ENCODE measurements at places on chromosomes 4 and X.

- DNase-seq, result no peak
Observed at GRCh38 chr4:40350627-40351227, 15.6 kb downstream of the CHRNA9 start.

- peak; percentile 26 for DNase-seq
Observed at GRCh38 chrX:17846045-17846444, 15.1 kb downstream of the RAI2 start.

- DNase-seq, result no peak
Observed at GRCh38 chrX:17860811-17861488, at the start of gene RAI2. Gene RAI2, minus strand, starts transcription at chrX:17861298. Its CDS starts 59,288 bp downstream, at chrX:17802010.

DNA sequence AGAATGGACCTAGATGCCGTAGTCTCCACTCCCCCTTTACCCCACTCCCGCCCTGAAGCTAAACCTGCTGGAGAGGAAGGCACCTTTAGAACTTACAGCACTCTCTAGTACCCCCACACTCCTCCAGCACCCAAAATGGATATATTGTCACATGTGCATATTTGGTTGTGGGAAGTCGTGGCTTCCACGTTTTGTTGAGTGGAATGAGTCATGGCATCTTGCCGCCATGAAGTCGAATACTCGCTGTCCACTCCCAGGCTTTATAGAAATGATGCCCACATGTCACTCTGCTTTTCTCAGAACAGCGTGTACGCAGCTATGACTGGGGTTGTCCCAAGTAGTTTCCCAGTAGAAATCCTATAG, 545 bp downstream of the ABCE1 start:
- DNase-seq, result peak; percentile 64

DNA sequence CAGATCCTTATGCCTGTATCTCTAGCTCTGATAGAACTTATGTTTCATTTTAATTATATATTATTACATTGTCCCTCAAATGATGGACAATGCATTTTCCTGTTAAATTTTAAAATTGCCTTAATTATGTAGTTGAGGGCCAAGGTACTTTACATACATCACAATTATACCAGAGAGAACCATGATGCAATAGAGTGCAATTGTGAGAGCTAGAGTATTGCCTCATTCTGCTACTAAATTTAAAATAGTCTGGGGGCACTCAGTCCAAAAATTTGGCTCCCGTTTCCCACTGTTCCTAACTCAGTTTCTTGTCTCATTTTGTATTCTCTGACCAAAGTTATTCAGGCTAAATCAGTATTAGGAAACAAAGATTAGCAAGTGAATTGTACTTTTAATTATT, 378.5 kb upstream of the ZFP42 start:
- DNase-seq, result no peak

GRCh38 chrX:109890910-109891502, 111.9 kb upstream of the TMEM164 start:
- DNase-seq, result peak; percentile 34

DNA sequence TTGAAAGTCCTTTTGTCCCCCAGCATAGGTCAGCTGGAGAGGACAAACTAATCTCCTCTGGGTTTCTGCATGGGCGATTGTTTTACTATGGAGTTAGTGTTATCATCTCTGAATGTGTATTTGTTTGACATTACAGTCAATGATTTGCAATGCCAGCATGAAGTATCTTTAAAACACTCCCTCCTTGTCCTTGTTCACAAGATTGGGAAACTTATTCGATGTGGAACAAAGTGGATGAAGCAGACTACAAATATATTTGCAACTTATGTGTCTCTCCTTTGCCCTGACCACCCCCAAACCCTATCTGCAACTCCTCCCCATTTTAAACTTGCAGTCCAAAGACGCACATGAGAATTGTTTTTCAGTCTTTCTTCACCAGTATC, 1.5 kb upstream of the PITX2 start:
- DNase-seq, result no peak

GRCh38 chr4:118997601-118998000, 108.9 kb downstream of the SYNPO2 start:
- DNase-seq, result no peak

DNA sequence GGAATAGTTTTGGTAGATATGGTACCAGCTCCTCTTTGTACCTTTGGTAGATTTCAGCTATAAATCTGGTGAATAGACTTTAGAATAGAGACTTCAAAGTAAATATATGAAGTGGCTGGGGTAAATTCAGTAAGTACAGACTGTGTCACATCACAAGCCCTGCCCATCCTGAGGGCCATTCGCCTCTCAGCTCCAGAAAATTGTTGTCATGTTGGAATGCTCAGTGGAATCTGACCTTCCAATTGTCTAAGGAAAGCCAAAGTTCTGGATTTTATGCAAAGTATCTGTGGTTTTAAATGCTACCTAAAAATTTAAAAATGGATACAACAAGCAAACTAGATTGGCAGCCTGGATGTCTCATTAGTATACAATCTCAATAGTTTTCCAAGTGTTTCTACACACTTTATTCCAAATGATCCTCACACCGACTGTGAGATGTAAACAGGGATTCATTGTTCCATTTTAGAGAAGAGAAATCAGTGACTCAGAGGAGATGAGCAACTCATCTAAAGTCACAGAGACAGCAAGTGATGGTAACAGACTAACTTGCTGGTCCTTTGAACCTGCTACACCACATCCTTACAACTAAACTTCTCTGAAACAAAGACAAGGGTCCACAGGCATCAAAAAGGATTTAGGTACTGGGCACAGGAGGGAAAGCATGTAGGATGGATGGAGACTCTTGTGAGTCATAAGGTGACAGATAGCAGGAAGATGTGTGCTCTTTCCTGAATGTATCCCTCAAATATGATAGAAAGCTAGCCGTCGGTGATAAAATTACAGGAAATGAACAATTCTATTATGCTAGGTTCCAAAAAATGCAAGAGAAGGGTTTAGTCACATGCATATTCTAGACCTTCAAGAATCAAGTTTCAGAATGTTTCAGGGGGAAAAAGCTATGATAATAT, 127.3 kb downstream of the ATP10D start:
- peak; percentile 12 for DNase-seq

DNA sequence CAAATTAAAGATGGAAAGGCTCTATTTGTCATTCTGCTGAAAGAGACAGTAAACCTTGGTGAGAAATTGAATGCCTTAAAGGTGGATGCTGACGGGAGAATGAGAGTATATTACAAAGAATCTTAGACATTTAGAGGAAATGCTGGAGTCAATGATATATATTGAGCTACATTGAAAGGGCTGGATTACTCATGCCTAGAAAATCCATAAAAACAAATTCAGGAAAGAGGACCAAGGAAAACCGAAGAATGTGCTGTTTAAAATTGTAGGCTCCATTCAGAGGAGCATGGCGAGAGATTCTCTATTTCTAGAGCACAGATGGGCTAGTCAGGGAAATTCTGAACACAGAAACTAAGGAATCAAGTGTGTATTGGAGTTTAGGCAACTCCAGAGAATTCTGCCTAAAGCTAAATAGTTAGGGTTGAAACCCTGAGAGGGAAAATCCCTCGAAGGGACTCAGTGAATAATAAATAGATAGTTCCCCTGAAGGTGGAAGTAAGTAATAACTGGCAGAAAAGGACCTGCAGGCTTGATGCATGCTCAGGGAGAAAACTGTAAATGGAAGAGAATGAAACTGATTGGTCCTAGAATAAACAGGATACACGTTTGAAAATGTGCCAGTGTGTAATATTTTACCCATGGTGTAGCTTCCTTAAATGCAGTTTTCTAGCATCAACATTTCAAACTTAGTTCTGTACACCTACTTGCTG, 1532.4 kb upstream of the TENM3 start:
- DNase-seq, result no peak

GRCh38 chrX:137305404-137305803, 260.5 kb upstream of the ZIC3 start:
- no peak for DNase-seq

GRCh38 chr4:187128222-187128621, 404.6 kb upstream of the FAT1 start:
- DNase-seq, result peak; percentile 95

DNA sequence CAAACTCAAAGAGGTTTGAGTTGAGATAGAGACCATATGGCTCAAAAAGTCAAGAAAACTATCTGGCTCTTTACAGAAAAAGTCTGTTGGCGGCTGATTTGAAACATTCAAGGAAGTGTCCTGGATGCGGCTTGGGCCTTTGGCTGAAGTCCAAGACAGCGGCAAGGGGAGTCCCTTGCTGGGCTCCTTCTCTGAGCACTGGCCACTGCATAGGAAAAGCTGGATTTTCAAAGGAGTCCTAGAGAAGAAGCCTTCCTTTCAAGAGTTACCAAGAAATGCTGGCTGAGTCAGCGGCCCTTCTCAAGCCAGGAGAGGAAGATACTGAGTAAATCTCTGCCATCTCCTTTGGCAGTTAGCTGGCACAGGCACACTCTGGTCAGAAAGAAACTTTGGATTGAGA, 12.1 kb downstream of the APLN start:
- DNase-seq, result no peak

- DNase-seq, result peak; percentile 3
Observed at GRCh38 chrX:145213504-145213903, 33.8 kb upstream of the SPANXN1 start.

DNA sequence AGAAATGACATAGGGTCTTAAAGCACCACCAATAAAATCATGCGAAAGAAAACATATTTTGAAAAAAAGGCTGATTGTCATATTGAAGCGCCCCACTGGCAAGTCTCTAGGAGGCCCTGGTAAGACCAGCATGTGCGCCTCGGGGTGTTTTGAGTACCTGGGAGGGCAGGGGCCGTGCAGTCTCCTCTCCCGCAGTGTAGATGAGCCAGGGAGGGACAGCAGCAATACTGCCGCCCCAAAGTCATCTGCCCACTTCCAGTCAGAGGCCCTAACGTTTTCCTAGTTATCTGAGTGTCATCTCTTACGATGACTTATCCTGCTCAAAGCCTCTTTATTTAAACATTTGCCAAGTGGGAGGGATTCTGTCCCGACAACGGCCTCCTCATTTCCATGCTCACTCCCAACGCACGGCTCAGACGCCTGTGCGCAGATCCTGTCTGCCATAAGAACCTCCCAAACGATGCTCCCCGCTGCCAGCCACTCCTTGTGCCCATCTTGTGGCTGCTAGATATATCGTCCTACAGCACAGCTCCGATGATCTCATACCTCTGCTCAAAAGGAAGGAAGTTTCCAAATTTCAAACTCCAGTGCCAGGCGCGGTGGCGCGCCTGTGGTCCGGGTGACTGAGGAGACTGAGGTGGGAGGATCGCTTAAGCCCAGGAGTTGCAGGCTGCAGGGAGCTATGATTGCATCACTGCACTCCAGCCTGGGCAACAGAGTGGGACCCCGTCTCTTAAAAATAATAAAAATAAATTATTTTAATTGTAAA, 17.2 kb upstream of the SCRG1 start:
- DNase-seq, result peak; percentile 87

- DNase-seq, result no peak
Observed at GRCh38 chr4:187302457-187303150, 578.9 kb upstream of the FAT1 start.

DNA sequence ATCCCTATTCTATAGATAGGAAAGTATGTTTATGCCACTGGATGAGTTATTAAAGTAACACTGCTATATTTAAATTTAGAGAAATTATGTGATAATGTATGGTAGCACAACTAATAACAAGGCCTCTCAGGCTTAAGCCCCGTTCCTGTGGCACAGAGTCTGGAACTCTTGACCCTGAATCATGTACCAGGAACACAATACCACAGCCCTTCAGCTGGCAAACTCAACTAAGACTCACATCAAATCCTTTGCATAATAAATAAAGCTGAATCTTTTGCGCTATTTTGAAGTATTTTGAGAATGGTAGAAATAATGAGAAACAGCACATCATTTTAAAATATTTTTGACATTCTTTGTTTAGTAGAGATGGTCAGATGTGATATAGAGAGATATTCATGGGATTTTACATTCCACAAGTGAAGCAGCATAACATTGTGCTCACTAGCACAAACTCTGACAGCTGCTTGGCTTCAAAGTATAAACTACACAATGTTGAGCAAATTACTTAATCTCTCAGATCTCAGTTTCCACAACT, 478.4 kb upstream of the FAM241A start:
- DNase-seq, result no peak

- peak; percentile 40 for DNase-seq
Observed at GRCh38 chr4:168449719-168450452, 30.4 kb downstream of the DDX60L start.

DNA sequence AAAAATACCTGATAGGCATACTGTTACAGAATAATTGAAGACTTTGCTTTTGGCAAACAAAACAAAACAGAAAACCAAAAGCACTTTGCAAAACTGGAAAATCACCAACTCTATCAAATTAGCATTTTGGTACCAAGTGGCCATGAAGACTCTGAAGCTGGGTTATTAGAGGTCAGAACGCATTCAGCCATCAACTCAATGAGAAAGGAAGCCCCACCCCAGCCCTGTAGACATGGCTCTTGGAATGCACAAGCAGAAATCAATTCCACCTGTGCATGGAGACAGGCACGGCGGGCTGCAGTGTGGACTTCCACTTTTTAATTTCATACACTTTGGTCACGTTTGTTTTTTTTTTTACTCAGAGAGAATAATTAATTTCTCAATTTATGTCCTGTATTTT, 93.6 kb upstream of the DHX15 start:
- DNase-seq, result no peak

DNA sequence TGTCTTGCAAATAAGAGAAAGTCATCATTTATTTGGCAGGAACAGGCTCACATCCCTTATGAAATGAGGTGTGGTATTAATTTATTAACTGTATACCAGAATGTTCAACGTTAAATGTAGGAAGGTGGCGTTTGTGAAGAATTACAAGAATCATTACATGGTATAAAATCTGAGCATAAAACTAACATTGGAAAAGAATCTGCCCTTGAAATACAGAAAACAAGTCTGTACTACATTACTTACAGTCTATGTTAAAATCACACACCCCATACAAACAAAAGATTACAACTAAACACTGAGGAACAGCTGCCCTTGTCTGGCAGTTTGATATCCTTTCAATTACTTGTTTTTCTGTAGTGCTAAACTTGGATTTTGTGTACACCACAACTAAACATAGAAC, 131.1 kb downstream of the DCHS2 start:
- DNase-seq, result no peak

DNA sequence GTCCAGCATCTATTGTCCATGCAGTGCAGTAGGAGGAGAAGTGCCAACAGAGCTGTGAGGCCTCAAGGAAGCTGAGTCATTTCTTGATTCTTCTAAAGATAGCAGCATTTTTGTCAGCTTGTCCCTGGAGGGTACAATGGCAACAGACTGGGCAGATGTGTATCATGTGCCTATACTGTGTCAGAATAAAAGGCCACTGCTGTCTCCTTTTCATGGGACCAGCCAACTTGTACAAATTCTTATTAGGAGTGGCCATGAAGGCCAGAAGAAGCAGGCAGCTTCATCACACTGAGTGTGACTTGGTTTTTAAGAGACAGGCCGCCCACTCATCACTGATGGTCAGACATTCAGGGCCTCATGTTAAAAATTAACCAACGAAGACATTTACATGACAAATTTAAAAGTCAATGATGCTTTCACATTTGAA, 185.0 kb upstream of the FAM241A start:
- DNase-seq, result peak; percentile 17

GRCh38 chrX:102672856-102673255, 21.6 kb downstream of the GPRASP1 start:
- DNase-seq, result no peak

- DNase-seq, result no peak
Observed at GRCh38 chr4:2742823-2743517, 13.2 kb downstream of the TNIP2 start.
